ENCODE measurements at places on chromosomes 6 and 20.

DNA sequence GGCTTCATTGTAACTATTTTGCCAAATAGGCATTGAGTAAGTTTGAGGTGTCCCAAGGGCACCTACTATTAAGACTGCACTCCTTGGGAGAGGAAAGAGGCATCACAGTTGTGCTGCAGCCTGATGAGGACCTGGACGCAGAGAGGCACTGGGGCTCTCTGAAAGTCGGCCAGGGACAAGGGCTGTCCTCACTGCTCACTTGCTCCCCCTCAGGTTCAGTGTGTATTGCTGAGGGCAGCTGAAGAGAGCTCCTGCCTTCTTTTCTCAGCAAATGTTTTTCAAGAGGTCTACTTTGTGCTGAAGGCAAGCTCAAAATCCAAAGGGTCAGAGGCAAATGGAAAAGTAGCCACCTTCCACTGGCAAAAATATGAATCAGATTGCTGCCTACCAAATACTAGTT, 331.8 kb downstream of the RIMS1 start:
- H3K4me1 ChIP-seq = no peaks in the 10 kb centered on the region
- no peak overlapping the region for H3K4me3 ChIP-seq
- no peak overlapping the region for H3K27ac ChIP-seq
- no peaks in the 10 kb centered on the region for H3K27me3 ChIP-seq

- H3K4me3 ChIP-seq = no peak overlapping the region
- no peak overlapping the region for H3K27ac ChIP-seq
- DNase-seq = no peak
Observed at GRCh38 chr20:4068708-4069107, 53.4 kb upstream of the RNF24 start.

- H3K36me3 ChIP-seq = no peaks in the 10 kb centered on the region
- no peaks in the 10 kb centered on the region for H3K27me3 ChIP-seq
- no peak overlapping the region for H3K27ac ChIP-seq
- no peak overlapping the region for H3K4me3 ChIP-seq
- peaks cover 4% of the 10 kb centered on the region for H3K4me1 ChIP-seq
Observed at GRCh38 chr6:31187780-31188194, 17.3 kb upstream of the POU5F1 start.

DNA sequence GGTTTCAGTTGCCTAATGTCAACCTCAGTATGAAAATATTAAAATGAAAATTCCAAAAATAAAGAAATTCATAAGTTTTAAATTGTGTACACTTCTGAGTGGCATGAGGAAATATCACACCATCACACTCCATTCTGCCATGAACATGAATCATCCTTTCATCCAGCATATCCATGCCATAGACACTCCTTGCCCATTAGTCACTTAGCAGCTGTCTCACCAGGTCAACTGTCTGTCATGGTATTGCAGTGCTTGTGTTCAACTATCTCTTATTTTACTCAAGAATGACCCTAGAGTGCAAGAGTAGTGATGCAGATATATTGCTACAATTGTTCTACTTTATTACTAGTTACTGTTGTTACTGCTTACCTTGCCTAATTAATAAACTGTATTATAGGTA, 712.4 kb downstream of the EPHA7 start:
- DNase-seq = no peak
- H3K4me1 ChIP-seq = no peaks in the 10 kb centered on the region
- no peak overlapping the region for H3K4me3 ChIP-seq
- H3K27ac ChIP-seq = no peak overlapping the region

DNA sequence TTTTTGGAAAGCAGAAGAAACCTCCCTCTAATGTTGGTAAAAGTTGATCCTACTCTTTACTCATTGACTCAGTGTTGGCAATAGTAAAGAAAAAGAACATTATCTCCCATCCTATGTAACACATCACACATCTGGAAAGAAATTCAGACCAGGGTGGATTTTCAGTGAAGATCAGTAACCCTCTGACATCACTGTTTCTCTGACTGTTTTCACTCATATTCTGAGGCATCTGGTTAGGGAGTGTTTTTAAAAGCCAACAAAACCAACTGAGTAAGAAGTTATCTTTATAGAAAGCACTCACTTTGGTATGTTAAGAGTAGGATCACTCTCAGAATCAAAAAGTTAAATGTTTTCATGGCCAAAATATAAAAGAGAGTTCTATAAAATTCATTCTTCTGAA, 143.6 kb downstream of the DST start:
- no peaks in the 10 kb centered on the region for H3K4me1 ChIP-seq
- no peak for DNase-seq
- H3K27me3 ChIP-seq = no peaks in the 10 kb centered on the region
- H3K36me3 ChIP-seq = no peaks in the 10 kb centered on the region
- H3K4me3 ChIP-seq = no peak overlapping the region

DNA sequence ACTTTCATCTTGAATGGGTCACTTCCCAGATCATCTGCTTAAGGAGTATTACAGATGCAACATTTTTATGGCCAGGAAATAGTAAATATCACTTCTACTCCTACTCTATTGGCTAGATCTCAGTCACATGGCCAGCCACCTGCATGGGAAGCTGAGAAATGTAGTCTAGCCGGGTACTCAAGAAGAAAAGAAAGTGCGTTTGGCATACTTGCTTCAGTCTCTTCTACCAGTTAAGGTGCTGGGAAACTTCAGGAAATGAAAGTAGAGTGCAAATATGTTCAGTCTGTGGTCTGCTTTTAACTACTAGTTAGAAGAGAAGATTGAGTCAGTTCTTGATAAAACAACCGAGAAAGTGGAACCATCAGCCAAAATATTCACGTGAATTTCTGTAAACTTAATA, 129.2 kb downstream of the PDSS2 start:
- H3K27me3 ChIP-seq = no peaks in the 10 kb centered on the region
- peak; percentile 53 for DNase-seq
- H3K36me3 ChIP-seq = peaks cover 13% of the 10 kb centered on the region
- peaks cover 11% of the 10 kb centered on the region for H3K4me1 ChIP-seq

DNA sequence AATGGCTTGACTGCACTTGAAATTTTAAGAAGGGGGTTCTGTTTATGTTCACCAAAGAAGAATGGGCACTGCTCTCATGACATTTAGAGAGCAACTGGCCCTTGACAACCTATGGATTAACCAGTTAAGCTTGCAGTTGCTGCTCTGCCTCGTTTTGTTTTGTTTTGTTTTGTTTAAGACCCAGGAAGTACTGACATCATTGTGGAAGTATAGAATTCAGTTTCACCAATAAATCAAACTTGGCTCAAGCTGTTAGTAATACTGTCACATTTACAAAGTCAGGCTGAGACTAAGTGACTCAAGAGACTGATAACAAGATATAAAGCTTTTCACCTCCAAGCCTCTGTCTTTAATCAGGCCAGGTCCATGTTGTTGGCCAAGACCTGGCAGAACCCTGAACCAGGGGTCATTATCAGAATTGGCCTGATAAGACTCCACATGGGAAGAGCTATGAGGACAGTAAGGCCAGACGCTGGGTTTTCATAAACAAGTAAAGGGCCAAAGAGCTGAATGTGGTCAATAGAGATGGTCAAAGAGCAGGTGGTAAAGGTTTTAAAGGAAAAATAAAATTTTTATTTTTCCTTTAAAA, 99.4 kb upstream of the VGLL2 start:
- no peak overlapping the region for H3K27ac ChIP-seq
- H3K27me3 ChIP-seq = no peaks in the 10 kb centered on the region
- H3K4me3 ChIP-seq = no peak overlapping the region
- no peak for DNase-seq
- no peaks in the 10 kb centered on the region for H3K4me1 ChIP-seq
